ENCODE measurements at places on chromosomes 16 and 17. TPM values are rescaled to one million over a fixed set of nuclear protein-coding genes. Genes with fewer than 3 reads are reported as not detected.

CD79B gene
- 5.3 TPM for total RNA-seq

GRCh38 chr16:85562093-85562786 is 50.9 kb upstream of the GSE1 start:
- DNase-seq: no peak

DNA sequence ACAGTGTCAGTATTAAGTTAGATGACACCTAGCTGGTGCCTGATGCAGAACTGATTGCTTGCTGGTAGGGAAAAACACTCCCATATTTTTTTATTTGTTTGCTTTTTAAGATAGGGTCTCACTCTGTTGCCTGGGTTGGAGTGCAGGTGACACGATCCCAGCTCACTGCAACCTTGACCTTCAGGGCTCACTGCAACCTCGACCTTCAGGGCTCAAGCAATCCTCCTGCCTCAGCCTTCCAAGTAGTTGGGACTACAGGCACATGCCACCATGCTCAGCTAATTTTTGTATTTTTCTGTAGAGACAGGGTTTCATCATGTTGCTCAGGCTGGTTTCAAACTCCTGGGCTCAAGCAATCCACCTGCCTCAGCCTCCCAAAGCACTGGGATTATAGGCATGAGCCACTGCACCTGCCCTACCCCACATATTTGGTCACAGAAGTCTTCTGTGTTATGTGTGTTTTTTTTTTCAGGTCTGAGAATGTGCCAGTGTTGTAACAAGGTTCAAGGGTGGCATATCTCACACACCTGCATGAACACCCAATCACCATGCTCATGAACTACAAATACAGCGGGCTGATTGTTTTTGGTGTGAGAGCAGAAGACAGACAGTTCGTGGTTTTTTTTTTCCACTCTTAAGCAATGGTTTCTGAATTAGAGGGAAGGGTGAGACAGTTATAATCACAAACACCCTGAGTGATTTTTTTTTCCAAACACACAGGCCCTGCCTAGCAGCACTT is 22.8 kb downstream of the SPAG9 start:
- no peak for DNase-seq

DNA sequence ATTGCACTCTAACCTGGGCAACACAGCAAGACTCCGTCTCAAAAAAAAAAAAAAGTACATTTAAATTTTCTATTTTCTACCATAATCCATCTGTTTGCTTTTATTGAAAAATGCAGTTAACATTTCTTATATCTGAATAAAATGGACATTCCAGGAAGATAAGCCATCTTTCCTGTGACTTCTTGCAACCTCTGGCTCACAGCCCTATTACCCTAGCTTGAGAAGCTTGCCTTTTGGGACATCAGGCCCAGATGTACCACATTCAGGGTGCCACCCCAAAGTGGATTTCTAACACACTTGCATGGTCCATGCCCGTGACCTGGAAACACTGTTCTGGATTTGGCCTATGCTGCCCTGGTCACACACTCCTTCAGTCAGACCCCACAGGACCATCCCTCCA is 30.1 kb upstream of the DDX52 start:
- no peak for DNase-seq

GRCh38 chr17:72743037-72743467 is 349.4 kb downstream of the SLC39A11 start:
- DNase-seq: no peak

- DNase-seq: no peak
Measured at GRCh38 chr17:17154556-17154955, 51.6 kb downstream of the PLD6 start.

- DNase-seq: no peak
Measured at GRCh38 chr16:8588682-8589056, 1.6 kb downstream of the TMEM114 start.

- no peak for DNase-seq
Measured at GRCh38 chr17:40103071-40103661, 2.8 kb upstream of the NR1D1 start.

DNA sequence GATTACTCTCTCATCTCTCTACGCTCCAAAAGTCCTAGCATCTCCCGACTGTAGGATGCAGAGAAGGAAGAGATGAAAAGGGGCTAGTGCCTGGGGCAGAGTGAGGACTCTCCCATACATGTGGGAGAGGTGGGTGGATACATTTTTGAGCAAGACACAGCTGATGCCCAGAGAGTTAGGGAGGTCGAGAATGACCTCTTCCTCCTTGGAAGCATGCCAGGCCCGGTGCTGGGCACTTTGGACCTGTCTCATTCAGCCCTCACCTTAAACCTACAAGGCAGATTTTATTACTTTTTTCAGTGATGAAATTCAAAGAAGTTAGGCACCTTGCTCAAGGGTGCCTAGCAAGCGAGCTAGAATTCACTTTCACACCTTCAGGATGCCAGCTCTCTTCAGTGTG is 38.2 kb downstream of the WSCD1 start:
- DNase-seq: peak; percentile 17

All from sciatic nerve (tissue), 2 donors.